ENCODE measurements at places on chromosomes 13 and 19.

DNA sequence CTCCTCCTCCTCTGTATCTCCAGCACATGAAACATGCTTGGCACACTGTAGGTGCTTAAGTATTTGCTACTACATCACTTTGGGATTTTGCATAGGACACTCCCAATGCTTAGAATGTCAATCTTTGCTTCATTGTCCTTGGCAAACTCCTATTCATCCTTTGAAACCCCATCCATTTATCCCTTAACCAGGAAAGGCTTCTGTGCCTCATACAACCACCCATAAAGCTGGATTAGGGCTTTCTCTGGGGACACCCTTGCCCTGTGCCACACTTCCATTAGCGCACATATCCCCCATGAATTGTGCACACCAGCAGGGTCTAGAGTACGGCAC, 5.8 kb upstream of the EPS8L1 start:
- no peak for DNase-seq

- no peak for DNase-seq
Measured at GRCh38 chr19:2694196-2694595, 8.3 kb downstream of the GNG7 start.

GRCh38 chr13:84684804-84685203, 802.5 kb upstream of the SLITRK1 start:
- peak; percentile 6 for DNase-seq

- no peak for DNase-seq
Measured at GRCh38 chr13:69264362-69265334, 843.0 kb upstream of the ATXN8OS start.

GRCh38 chr13:101751488-101751887, 299.0 kb downstream of the ITGBL1 start:
- peak; percentile 72 for DNase-seq
